Astrocyte of the spinal cord (primary cell): ENCODE measurements at places on chromosomes 4 and X.

- DNase-seq, result no peak
Measured at GRCh38 chr4:114595207-114595606, 3.4 kb upstream of the UGT8 start.

- DNase-seq, result peak; percentile 59
Measured at GRCh38 chr4:182556580-182556979, 313.4 kb downstream of the TENM3 start.

GRCh38 chr4:146852360-146852759 lies 93.3 kb downstream of the TTC29 start:
- DNase-seq, result peak; percentile 2

- DNase-seq, result no peak
Measured at GRCh38 chrX:9312922-9313867, 151.7 kb upstream of the TBL1X start.

GRCh38 chr4:69832326-69833030 lies 27.5 kb downstream of the SULT1E1 start:
- DNase-seq, result no peak

- no peak for DNase-seq
Measured at GRCh38 chr4:10201381-10202223, 85.0 kb upstream of the WDR1 start.

- no peak for DNase-seq
Measured at GRCh38 chrX:108268434-108269080, 169.7 kb downstream of the COL4A6 start.

- no peak for DNase-seq
Measured at GRCh38 chr4:110733901-110734300, 111.0 kb upstream of the PITX2 start.

- DNase-seq, result no peak
Measured at GRCh38 chrX:69429339-69430015, 74.6 kb upstream of the NALF2 start.

DNA sequence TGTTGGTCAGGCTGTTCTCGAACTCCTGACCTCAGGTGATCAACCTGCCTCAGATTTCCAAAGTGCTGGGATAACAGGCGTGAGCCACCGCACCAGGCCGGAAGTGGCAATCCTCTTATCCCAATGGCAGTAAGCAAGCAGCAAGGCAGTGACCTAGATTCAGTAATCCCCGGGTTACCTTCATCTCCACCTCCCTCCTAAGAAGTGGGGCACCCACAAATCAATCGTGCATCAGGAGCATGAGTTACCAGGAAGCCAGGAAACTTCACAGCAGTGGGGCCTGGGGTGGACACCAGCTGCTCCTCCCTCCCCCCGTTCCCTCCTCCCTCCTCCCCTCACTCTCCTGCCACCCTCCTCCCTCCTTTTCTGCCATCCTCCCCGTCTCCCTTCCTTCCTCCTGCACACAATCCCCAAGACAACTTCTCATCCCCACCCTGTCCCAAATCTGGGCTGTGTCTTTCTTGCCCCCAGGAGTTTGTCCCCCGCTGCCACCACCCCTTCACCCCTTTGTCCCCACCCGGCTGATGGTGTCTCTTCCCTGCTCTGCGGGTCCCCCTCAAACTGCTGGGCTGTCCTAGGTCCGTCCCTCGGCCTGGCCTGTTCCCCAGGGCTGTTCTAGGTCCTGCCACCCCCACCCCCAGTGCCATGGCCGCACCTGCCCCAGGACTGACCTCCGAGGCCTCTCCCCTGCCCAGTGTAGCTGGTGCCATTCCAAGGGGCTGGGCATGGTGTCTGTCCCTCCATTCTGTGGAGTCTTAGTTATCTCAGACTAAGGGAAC lies 2.2 kb downstream of the PDE6B start:
- no peak for DNase-seq

DNA sequence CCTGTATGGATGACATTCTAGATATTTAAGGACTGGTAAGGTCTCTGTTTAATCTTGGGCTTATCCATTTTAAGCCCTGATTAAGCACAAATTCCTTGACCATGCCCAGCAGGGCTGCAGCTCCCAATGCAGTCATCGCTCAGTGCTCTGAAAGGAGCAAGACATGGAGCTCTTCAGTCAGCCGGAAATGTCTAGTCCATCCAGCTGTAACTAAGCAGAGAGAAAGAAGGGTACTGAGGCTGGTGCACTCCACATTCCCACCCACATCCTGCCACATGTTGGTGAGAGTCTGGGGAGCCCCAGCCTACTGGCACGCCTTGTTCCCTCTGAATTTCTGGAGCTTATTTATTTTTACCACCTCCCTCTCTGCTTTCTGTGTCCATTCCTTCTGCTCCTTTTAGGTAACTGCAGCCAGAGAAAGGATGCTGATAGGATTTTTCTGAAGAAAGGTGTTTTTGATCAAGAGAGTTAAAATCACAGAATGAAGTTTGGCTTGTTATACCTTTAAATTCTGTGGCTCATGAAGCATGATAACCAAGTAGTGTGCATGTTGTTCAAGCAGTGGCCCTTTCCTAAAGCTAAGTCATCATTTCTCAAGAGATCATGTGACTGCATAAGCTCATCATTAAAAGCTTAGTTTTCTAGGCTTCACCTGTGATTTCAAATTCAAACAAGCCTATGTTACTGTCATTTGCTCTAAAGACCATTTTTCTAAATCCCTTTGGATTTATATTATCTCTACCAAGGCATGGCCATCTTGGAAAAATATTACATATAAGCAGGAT lies 74.0 kb downstream of the GALNT7 start:
- no peak for DNase-seq

DNA sequence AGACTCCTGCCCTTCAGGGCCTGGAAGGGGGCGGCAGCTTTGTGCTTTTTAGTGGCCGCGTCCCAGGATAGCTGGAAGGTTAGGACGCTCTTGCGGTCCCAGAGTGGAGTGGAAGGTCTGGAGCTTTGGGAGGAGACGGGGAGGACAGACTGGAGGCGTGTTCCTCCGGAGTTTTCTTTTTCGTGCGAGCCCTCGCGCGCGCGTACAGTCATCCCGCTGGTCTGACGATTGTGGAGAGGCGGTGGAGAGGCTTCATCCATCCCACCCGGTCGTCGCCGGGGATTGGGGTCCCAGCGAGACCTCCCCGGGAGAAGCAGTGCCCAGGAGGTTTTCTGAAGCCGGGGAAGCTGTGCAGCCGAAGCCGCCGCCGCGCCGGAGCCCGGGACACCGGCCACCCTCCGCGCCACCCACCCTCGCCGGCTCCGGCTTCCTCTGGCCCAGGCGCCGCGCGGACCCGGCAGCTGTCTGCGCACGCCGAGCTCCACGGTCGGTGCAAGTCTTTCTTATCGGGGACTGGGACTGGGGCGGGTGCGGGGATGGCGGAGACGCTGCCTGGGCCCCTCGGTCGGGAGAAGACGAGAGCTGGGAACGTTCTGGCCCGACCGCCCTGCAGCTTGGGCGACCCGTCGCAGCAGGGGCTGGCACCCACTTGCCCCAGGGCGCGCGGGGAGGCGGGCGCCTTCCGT lies at the start of gene EDNRA:
Gene EDNRA, plus strand, starts transcription at position 207 of the 686 bp plus-strand sequence. CDS start 4,585 bp downstream, outside the sequence.
- peak; percentile 63 for DNase-seq

- no peak for DNase-seq
Measured at GRCh38 chr4:170145120-170145519, 55.4 kb upstream of the AADAT start.

DNA sequence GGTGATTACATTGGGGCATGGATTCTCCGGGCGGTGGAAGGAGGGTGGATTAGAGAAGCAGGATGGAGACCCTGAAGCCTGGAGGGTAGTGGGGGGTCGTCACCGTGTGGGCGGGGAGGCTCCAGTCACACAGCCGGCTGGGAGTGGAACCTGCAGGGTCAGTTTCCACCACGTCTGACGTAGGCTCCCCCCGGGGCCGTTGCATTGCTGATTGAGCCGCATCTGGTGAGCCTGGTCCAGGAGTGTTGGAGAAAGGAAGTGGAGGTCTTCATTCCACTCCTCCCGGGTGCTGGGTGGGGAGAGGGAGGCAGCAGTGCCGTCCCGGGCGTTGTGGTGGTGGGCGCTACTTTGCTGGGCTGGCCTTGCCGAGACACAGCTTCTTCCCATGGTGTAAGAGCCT lies 28.1 kb downstream of the TBC1D14 start:
- DNase-seq, result no peak

DNA sequence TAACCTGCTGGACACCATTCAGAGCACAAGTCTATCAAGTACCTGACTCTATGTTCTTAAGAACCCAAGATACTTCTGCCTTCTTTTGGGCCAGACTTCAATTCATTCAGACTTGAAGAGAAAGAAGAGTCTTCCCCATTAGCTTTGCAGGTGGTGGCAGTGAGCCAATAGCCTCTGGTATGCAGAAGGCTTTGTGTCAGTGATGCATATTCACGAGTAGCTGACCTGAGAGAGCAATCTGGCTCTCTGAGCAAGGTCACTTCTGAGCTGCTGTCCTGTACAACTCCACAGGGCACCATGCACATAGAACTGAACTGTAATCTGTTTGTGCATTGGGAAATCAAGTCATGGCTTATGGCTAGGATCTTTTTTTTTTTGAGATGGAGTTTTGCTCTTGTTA lies 39.9 kb upstream of the SPINK2 start:
- DNase-seq, result peak; percentile 3

DNA sequence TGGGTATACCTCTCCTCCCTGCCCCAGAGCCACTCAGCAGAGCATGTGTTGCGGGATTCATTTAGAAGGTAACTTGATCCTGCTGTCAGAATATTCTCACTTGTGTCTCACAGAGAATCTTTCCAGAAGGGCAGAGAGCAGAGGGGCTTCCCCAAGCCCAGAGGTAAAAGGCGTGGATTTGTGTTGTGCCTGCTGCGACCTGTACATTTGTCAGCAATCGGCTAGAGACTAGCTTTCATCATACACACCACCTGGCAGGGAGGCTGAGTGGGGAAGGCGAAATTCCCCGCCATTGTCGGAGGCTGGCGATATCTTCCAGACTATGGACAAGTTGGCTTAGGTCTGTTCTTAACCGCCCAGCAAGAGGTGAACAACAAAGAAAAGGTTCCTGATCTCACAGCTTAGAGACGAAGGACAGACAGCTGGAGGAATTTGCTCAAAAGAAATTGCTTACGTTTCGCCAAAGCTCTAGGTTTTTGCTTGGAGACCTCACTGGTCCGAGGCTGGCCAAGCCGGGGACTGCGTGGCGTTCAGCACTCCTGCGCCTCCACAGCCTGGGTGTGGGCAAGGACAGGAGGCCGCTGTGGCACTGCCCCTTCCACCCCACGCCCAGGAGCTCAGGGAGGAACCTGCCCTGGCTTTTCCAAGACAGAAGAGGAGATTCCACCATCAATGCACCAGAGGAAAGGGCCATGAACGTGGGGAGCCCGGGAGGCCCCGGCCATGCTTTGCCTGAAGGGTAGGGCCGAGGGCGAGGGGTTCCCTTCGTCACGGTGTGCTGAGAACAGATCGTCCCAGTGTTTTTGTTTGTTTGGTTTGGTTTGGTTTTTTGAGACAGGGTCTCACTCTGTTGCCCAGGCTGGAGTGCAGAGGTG lies 69.4 kb downstream of the DCTD start:
- no peak for DNase-seq

DNA sequence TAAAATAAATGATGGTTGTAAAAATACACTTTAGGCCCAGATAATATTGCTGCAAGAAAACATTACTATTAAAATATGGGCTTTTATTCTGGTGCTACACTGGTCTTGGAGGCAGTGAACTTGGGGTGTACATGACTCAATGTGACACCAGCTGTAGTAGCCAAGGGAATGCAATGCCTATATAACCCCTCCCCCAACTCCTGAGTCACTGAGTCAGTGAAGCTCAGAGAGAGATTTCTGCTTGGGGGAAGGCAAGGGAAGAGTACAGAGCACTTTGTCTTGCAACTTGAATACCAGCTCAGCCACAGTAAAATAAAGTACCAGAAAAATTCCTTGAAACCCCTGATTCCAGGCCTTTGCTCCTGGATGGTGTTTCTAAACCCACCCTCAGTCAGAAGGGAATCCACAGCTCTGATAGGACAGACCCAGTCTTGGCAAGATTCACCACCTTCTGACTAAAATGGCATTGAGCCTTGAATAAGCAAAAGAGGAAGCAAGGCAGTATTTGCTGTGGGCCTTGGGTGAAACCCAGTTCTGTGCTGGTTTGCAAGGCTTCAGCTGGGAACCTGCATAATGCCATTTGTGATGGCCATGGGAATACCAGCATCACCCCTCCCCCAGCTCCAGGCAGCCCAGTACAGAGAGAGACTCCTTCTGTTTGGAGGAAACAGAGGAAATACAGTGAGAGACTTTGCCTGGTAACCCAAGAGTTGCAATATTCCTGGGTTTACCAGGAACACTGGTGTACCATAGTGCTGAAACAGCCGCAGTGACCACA lies 209.9 kb downstream of the IQCM start:
- DNase-seq, result peak; percentile 69

- DNase-seq, result no peak
Measured at GRCh38 chrX:147749308-147749707, 162.4 kb upstream of the FMR1 start.

- DNase-seq, result no peak
Measured at GRCh38 chr4:169399976-169400767, 129.4 kb upstream of the SH3RF1 start.

- DNase-seq, result no peak
Measured at GRCh38 chr4:3269105-3269927, 20.4 kb downstream of the MSANTD1 start.

DNA sequence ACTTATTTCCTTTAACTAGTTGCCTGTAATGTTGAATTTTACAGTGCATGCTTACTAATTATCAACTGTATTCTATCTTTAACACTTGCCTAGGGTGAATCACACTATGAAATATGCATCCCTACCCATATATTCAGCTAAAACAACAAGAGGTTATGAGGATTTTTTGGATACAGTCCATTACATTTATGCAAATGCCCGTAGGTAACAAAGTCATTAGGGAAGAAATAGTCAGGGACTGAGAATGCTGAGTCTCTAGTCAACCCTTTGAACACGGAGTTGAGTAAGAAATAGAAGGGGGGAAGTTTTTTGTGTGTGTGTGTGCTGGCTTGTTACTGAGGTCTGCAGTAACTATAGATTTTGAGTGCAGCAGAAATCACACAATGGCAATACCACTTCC lies 26.1 kb upstream of the CBLL2 start:
- peak; percentile 28 for DNase-seq

- no peak for DNase-seq
Measured at GRCh38 chrX:130561930-130562329, 160.1 kb downstream of the RBMX2 start.

GRCh38 chr4:153366486-153366885 lies 22.0 kb downstream of the MND1 start:
- DNase-seq, result no peak

- DNase-seq, result no peak
Measured at GRCh38 chr4:21467551-21467950, 481.0 kb downstream of the KCNIP4 start.

GRCh38 chr4:94412658-94413038 lies 39.1 kb upstream of the PDLIM5 start:
- peak; percentile 71 for DNase-seq

- DNase-seq, result no peak
Measured at GRCh38 chrX:118152721-118153120, 36.1 kb upstream of the KLHL13 start.

GRCh38 chrX:30702736-30703135 lies 49.5 kb downstream of the GK start:
- peak; percentile 36 for DNase-seq

DNA sequence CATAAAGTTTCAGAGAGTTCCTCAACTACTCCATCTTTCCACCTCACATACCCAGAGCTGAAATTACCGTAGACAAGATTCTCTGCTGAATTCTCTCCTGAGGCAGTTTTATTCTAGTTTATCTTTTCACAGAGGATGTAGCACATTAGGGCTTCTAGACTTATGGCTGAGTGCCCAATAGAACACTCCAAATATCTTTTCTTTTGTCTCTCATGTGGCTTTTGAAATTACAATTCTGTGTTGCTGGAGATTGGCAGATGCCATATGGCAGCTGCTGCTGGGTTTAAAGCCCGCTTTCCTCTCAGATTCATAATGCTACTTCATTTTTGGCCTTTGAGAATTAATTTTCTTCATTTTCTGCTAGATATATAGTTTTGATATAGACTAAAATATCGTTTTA lies 107.6 kb upstream of the BANK1 start:
- DNase-seq, result no peak
